Thoracic aorta (tissue), 2 donors: ENCODE measurements at places on chromosomes 7 and 10.

DNA sequence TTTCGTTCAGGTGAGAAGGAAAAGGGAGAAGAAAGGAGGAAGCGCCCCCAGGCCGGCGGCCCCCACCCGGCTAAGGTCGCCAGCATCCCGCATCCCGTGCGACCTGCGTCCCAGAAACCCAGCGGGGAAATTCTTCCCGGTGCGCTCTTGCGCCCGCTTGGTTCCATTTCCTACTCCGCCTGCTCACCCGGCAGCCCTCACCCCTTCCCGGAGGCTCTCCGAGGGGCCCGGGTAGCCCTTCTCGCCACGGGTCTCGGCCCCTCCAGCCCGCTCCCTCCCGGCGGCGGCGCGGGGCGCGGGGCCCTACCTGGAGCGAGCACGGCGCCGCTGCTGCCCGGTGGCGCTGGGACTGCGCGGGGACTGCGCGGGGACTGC lies at the start of gene PRKCQ:
Gene PRKCQ, minus strand, starts transcription at position 373 of the 375 bp plus-strand sequence. CDS start 65,141 bp downstream, outside the sequence.
- no peak for DNase-seq

DNA sequence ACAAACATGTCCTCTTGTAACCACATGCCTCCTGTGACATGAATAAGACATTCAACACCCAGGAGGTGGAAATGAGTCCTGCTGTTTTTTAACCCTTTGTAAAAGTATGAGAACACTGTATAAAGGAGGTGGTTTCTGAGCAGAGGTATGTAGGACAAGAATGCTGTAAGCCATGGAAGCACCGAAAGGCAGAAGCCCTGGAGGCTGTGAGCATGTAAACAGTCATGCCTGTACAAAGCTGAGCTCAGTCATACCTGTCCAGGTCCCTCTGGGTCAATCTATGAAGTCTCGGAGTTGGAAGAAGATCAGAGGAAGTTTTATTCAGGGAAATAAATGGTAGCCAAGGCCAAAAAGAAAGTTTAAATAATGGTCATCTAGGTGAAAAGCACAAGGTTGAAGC lies 34.7 kb upstream of the XPNPEP1 start:
- no peak for DNase-seq

DNA sequence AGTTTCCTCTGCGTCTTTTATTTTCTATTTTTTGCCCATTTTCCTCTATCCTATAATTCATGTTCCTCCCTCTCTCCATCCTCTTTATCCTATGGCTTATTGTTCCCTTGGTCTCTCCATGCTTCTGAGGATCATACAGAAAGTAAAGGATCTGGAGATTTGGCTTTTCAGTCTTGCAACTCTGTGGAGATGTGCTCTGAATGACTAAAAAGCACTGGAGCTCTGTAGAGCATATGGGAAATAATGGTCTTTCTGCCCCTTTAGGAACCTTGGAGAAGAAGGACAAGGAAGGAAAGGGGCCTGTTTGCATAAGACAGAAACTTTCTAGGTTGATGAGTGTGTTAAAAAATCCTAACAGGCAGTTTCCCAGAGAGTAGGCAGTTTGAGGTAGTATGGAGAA lies 120.1 kb downstream of the PHTF2 start:
- no peak for DNase-seq

GRCh38 chr7:2521952-2522591 lies 2.5 kb downstream of the LFNG start:
- no peak for DNase-seq

- no peak for DNase-seq
Measured at GRCh38 chr10:33347211-33347610, 12.7 kb upstream of the NRP1 start.

DNA sequence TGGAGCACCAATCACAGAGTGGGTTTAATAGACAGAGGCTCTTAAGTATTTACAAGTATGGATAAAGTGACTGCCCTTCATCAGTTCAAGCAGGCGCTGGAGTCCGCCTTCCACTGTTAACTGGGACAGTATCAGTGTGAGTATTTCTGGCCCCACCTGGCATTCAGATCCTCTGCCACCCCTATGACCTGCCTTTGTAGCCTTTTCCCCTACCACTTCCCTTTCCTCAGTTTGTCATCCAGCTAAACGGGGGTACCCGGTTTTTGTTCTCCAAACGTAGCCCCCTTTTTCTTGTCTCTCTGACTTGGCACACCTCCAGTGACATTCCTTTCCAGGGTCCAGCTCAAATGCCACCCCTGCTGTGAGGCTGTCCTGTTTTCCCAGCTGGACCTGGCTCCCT lies 134.4 kb downstream of the SNX10 start:
- no peak for DNase-seq

DNA sequence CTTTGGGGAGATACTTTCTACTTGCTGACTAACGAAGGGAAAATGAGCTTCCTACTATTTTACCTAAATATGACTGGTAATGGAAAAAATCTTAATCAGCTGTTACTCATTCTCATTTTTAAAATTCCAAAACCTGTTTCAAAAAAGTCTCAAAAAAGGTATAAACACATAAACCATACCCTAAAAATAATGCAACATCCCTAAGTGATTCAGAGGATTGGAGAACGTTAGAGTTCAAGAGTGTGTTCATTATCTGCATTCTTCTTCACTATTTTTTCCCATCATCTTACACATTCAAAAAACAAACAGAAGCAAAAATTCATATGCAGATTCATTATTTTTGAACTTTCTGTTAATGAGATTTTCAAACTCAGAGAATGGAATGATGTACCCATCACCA lies 150.4 kb upstream of the GNAI1 start:
- DNase-seq, result no peak

DNA sequence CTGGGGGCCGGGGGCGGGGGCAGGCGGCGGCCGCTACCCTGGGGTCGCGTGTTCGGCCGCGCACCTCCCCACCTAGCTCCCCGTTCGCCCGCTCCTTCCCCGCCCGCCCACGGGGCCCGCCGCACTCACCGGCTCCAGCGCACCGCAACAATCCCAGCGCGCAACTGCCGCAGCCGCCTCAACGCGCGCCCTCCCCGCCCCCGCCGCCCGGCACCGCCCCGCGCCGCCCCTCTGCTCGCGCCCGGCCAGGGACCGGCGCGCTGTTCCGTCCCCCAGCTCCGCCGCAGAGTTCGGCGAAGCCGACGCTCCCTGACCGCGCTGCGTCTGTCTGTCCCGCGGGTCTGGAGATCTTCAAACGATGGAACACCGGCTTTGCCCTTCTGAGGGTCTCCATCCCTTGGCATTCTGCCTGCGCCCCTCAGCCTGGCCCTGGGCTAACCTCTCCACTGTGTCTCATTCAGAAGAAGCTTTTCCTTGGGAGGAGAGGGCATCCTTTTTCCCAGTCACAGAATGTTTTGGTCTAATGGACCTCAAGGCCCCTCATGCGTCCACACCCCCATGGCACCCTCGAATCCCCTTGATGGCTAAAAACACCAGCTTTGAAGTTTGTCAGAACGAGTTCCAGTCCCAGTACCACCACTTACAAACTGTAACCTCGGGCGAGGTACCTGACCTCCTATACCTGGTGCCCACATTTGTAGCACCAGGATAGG lies at the start of gene NT5C2:
Gene NT5C2, minus strand, starts transcription at position 166 of the 713 bp plus-strand sequence. CDS start 18,314 bp downstream, outside the sequence.
- DNase-seq, result peak; percentile 28

- no peak for DNase-seq
Measured at GRCh38 chr7:30548845-30549244, 44.2 kb upstream of the GGCT start.

GRCh38 chr10:36073796-36074345 lies 431.8 kb upstream of the FZD8 start:
- no peak for DNase-seq

GRCh38 chr7:118863966-118864365 lies 639.5 kb downstream of the ANKRD7 start:
- no peak for DNase-seq

GRCh38 chr7:35725280-35725680 lies 30.3 kb upstream of the HERPUD2 start:
- DNase-seq, result no peak

DNA sequence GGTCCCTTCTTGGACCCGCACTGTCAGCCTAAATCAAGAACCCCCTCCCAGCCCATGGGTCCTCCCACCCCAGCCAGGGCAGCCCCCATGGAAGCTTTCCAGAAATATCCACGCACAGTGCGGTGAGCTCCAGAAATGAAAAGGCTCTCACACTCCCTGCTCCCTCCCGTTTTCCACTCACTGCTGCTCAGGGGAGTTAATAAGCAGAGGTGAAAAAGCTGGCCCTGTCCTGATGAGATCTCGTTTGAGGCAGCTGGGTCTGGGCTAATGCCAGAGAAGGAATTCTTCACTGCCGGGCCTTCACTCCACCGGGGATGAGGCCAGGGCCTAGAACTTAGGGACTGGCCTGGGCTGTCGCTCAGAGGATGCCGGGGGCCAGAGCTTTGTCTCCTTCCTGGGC lies 102.2 kb downstream of the ZMIZ1 start:
- DNase-seq, result no peak

DNA sequence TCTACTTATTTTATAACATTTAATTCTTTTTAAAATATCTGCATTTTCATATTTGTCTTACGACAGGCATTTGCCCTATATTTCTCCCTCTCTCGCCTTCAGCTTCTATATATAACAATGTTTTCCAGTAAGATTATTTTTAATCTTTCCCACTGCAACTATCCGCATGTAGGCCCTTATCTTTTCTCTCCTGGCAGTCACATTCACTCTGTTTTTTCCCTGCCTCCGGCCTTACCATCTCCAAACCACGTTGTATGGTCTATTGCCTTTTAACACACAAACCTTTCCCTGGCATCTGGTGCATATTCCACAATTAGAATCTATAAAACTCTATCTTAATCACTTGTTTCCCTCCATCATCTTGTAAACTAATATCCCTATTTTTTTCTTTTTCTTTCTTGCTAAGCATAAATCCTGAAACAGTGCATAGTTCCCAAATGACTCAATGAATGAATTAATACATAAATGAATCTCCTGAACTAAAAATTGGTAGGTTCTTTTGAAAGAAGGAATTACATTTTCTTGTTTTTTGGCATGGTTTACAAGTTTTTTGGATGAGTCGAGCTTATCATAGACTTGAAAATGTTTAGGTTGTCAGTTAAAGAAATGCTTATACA lies 173.2 kb downstream of the SEMA3A start:
- no peak for DNase-seq

- no peak for DNase-seq
Measured at GRCh38 chr10:126124046-126124445, 227.7 kb downstream of the FANK1 start.

GRCh38 chr7:152663931-152664330 lies 12.0 kb downstream of the XRCC2 start:
- no peak for DNase-seq

- DNase-seq, result no peak
Measured at GRCh38 chr10:49243610-49244283, 55.2 kb upstream of the C10orf71 start.

DNA sequence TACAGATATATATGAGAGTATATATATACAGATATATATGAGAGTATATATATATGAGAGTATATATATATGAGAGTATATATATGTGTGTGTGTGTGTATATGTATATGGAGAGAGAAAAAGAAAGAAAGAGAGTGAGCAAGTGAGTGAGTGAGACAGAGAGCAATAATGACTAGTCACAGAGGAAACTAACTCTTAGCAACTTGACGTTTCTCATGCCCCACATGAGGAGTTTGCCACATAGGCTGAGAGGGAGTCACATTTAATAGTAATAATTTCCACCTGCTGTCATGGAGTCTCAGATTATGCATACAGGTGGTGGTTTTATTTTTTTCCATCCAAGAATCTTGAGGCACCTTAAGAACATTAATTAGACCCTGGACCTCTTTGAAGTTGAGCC lies 199.9 kb downstream of the GATA3 start:
- no peak for DNase-seq

- no peak for DNase-seq
Measured at GRCh38 chr7:3080106-3080505, 36.4 kb upstream of the CARD11 start.

DNA sequence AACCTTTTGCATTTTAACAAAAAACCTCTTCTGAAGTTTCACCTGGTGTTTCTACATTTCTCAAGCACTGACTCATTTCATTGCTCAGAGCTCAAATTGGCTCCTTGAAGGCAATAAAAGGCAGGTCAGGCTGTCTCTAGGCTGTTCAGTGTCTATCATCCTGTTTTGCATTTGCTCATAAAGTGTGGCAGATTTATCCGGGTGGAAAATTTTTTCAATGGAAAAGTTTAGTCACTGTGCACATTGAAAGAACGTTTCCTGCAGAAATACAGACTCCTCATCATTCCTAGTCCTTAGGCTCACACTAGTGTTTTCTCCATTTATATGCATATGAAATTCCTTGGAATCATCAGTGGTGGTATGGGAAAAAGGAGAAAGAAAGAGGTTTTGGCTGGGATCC lies 114.2 kb upstream of the DGKB start:
- no peak for DNase-seq

GRCh38 chr7:111357691-111358090 lies 204.6 kb downstream of the IMMP2L start:
- DNase-seq, result no peak

DNA sequence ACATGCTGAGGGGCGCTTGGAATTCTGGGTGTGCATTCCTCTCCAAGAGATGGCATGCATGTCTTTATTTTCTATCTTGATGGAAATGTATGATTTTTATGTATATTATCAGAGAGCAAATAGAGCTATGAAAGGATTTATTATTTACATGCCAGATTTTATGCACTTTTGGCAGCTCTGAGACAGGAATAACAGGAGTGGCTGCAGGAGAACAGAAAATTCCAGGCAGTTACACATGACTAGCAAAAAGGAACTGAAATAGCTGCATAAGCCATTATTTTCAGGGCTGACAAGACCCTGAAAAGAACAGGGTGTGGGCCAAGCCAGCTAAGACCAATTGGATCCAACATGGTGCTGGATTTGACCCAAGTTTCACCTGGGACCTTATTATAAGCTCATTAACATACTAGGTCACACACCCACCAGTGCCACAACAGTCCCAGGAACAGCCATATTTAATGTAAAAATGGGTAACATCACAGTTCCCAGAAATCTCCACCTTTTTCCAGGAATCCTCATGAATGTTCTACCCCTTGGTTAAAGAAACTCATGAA lies 43.2 kb upstream of the ACSL5 start:
- no peak for DNase-seq
